ENCODE measurements at places on chromosomes 6 and 20.

GRCh38 chr6:143556529-143556928 lies 45.0 kb upstream of the FUCA2 start:
- DNase-seq = peak; percentile 72

DNA sequence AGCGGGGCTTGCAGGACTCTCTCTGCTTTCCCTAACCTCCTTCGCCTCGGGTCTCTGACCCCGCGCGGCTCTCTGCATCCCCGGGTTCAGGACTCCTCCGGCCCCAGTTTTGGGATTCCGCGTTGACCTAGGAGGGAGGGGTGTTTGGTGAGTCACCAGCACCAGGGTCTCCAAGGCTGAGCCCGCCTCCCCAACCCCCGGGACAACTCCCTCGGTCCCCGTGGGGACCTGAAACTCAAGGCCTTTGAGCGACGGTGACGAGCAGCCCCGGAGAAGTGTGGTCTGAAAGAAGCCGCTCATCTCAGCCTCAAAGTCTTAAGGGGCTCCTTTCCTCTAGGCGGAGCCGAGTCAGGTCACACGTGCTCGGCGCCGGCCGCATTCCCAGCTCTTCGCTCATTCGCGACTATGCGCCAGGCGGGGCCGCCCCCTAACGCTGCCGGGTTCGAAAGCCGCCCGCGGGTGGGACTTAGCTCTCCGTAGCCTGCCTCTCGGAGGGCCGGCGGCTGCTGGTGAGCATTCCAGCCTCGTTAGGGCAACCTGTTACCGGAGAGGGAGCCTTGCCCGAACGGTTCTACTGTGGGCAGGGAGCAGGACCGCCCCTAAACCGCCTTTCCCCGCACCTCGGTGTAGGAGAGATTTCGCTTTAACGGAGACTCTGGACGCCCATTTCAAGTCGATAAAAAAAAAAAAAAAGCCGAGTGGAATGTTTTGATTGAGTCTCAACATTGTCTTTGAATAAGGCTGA lies 3.0 kb upstream of the PRDM13 start:
- DNase-seq = peak; percentile 20

GRCh38 chr6:132607544-132608233 lies 16.4 kb downstream of the TAAR2 start:
- DNase-seq = no peak

DNA sequence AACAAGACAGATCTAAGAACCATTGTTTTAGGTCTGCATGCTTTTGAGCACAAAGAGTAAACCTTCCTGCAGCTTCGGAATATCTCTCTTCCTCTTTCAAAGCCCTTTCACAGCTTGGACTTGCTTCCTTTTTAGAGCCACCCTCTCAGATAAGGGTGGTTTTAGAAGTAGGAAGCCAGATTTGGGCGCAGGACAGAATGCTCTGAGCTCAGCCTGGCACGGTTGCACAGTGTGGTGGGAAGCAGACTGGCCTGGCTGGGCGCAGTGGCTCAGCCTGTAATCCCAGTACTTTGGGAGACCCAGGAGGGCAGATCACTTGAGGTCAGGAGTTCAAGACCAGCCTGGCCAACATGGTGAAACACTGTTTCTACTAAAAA lies 35.6 kb upstream of the PNRC1 start:
- no peak for DNase-seq

DNA sequence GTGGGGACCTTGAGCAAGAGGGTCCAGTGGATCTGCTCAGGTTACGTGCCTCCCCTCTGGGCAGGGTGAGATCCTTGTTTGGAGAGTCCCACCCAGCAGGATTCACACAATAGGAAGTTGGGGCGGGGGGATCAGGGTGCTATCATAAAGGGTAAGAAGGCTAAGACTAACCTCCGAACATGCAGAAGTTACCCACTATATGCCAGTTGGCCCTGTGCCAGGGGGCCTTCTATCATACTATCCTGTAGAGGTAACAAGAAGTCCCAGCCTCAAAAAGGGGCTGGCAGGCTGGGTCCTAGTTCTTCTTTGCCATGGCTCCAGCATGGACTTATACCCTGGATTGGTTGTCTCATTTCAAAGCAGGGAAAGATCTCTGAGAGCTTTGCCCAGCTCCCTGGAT lies 94.1 kb downstream of the CDH26 start:
- no peak for DNase-seq

GRCh38 chr20:8413691-8414090 lies 281.6 kb downstream of the PLCB1 start:
- DNase-seq = no peak

GRCh38 chr20:51164731-51165130 lies 141.8 kb upstream of the KCNG1 start:
- DNase-seq = no peak

DNA sequence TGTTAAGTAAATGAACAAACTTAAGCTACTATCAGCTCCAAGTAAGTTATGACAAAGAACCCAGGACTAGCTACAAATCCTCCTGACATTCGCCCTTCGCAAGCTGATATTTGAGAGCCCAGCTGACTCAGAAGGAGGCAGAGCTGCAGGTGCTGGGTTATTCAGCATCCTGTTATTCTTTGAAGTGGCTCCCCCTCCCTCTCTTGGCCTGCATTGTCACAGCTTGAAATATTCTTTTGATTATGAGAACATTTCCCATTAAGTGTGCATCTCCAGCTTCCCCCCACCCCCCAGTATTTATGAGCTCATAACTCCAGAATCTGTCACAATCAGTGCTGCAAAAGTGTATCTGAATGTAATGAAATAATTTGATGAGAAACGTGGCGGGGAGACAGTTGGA lies 78.8 kb upstream of the RALY start:
- DNase-seq = peak; percentile 67

DNA sequence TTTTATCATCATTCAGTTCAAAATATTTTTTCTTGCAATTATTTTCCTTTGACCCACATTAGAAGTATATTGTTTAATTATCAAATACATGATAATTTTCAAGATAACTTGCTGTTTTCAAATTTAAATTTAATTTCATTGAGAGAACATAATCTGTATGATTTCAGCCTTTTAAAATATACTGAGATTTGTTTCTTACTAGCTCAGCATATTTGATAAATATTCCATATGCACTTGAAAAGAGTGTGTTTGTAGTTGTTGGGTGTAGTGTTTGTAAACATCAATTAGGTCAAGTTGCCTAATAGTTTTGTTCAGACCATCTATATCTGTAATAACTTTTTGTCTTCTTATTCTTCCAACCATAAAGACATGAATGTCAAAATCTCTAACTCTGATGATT lies 19.0 kb upstream of the RFX6 start:
- DNase-seq = no peak

GRCh38 chr6:129875610-129876520 lies 14.8 kb upstream of the TMEM244 start:
- no peak for DNase-seq

GRCh38 chr6:124994648-124995047 lies 32.4 kb downstream of the RNF217 start:
- DNase-seq = no peak

DNA sequence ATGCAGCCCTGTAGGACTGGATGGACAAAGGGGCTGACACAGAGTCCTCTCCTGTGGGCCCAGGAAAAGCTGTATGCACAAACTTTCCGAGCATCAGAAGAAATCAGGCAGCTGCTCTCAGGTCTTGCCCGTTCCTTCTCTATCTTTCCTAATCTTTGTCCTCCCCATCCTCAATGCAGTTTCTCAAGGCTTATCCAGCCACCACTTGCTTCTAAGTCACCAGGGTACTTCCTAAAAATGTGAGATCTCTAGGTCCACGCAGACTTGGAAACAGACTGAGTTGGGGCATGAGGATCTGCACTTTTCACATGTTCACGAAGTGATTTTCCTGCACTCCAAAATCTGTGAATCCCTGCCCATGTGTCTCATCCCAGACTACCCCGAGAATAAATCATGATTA lies 394.5 kb upstream of the SLC35B3 start:
- DNase-seq = no peak

GRCh38 chr6:53109612-53110011 lies 39.0 kb downstream of the GCM1 start:
- DNase-seq = no peak

DNA sequence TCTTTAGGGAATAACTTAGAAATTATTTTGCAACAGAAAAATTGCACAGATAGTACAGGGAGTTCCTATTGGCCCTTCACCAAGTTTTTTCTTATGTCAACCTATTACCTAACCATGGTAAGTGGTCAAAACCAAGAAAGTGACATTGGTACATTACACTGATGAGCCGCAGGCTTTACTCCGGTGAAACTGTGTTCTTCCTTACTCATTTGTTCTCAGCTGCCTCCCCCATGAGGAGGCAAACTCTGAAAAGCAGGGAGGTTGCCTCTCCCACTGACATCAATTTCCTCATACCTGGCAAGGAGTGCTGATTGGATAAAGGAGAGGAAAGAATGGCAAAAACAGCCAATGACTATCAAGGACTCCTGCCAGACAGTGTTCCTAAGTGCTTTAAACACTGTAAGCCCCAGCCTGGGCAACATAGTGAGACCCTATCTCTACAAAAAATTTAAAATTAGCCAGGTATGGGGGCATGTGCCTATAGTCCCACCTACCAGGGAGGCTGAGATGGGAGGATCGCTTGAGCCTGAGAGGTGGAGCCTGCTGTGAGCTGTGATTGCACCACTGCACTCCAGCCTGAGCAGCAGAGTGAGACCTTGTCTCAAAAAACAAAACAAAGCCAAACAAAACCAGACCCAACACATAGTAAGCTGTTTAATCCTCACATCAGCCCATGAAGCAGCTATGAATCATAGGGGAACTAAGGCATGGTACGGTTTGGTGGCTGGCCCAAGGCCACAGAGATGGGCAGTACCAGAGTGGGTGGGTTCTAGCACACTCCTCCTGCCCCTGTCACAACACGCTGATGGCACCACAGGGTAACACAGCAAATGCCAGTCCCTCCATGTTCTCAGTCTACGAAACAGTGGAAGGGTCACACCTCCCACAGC lies 24.7 kb downstream of the C20orf203 start:
- DNase-seq = no peak

- DNase-seq = peak; percentile 32
Observed at GRCh38 chr6:27541212-27541932, 68.5 kb upstream of the ZNF184 start.

DNA sequence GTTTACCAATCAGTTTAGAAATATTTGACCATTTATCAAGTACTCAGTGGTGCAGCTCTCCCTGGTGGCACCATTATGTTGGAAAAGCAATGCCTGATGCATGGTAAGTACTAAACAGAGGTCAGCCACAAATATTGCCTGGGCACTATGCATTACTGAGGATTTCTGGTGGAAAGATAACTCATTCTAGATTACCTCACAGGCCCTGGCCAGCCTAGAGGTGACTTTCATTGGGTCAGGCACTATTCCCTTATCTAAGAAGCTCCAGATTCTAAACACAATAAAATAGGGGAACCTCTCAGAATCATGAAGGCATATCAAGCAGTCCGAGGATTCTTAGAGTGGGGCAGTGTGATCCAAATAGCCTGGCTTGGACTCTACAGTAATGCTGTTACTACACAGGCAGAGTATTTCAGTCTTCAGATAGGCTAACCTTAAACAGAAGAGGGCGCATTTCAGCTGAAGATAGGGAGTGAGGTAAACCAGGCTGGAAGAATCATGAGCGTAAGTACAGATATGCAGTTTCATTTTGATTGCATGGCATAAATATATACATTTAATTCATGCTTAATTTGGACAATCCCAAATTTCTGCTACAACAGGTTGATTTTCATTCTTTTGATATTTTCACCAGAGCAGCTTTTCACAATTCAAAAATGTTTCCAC lies 12.1 kb downstream of the LGSN start:
- DNase-seq = peak; percentile 39

DNA sequence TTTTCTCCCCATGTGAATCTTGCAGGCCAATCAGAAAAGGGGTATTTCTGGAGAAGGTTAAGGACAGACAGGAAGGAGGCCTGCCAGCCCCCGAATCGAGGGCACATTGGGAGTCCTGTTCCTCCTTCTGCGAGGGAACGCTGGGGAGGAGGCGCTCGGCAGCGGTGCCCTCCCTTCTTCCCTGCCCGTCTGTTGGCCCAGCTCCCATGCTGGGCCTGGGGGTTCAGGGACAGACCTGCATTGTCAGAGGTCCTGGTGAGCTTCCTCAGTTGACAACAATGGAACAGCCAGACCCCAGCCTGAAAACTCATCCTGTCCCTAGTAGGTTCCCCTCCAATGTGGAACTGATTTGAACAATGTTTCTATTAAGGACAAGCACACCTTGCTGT lies 15.1 kb upstream of the SYNJ2 start:
- DNase-seq = no peak

DNA sequence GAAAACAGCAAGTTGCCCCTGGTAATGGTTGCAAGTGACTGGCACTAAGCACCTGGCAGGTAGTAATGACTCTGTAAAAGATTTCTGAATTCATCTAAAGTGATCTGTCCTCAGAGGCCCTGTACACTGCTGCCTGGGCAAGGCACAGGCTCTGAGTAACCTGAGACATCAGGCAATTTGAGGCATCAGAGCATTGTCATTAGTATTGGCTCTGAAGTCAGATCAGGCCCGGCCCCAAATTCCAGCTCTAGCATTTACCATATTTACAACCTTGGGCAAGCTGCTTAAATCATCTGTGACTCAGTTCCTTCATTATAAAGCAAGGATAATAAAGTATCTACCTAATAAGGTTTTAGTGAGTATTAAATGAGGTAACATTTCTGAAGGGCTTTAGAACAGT lies 17.3 kb upstream of the TENT5A start:
- peak; percentile 24 for DNase-seq

- DNase-seq = no peak
Observed at GRCh38 chr6:2861060-2861821, 19.6 kb upstream of the SERPINB1 start.

GRCh38 chr20:59988141-59988540 lies 29.9 kb downstream of the CDH26 start:
- peak; percentile 11 for DNase-seq

GRCh38 chr6:159981403-159982245 lies 12.7 kb downstream of the IGF2R start:
- DNase-seq = peak; percentile 52

GRCh38 chr6:138529478-138529877 lies 30.2 kb upstream of the NHSL1 start:
- DNase-seq = no peak

DNA sequence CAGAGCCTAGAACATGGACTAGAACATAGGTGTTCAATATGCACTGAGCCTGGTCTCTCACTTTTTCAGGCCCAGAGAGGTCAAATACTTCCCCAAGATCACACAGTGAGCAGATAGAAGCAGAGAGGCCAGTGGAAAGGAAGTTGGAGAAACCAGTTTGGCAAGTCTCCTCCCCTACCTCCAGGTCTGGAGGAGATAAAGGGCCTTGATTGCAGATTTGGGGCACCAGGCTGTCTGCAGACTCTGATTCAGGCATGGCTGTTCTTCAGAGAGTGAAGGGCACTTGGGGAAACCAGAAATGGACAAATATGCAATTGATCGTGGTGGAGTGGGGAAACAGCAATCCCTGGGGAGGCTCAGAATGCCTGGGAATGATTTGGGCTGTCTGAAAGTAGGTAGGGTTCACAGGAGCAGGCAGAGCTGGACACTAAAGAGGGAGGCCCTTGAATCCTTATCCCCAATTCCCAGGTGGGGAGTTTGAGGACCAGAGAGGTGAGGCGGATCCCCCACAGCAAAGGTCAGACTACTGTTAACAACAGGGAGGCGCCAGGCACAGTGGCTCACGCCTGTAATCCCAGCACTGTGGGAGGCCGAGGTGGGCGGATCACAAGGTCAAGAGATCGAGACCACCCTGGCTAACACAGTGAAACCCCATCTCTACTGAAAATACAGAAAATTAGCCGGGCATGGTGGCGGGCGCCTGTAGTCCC lies 2.3 kb downstream of the PEDS1 start:
- no peak for DNase-seq

GRCh38 chr20:25336561-25337422 lies 53.8 kb downstream of the ABHD12 start:
- peak; percentile 26 for DNase-seq

GRCh38 chr20:59223182-59223601 lies 59.6 kb downstream of the ZNF831 start:
- no peak for DNase-seq

Measured in RPMI7951 (cell line).